ENCODE measurements at places on chromosomes 4 and X.

GRCh38 chrX:51421972-51422597, 74.3 kb downstream of the NUDT11 start:
- no peak for DNase-seq

DNA sequence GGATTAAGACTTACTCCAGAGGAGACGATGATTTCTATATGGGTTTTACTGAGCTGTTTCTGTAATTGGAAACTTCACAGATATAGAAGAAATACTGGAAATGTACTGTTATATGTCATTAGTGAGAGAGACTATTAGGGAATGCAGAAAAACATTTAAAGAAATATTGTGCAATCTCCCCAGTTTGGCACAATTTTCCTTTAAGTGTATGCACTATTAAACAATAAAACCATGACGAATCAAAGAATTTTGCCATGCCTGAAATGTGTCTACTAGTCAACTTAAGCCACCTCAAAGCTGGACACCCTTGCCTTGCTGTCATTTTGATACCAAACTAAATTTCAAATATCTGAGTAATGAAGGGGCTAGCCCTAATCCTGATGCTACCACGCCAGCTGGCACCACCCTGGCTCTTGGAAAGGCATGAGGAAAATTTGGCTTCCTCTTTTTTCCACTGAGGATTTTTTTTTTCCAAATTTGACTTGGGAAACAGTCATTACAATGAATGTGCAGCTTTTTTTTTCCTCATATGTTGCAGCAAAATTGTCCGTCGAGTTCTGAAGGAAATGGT, 36.1 kb downstream of the MTTP start:
- no peak for DNase-seq

GRCh38 chr4:53777244-53777984, 186.1 kb upstream of the LNX1 start:
- no peak for DNase-seq

DNA sequence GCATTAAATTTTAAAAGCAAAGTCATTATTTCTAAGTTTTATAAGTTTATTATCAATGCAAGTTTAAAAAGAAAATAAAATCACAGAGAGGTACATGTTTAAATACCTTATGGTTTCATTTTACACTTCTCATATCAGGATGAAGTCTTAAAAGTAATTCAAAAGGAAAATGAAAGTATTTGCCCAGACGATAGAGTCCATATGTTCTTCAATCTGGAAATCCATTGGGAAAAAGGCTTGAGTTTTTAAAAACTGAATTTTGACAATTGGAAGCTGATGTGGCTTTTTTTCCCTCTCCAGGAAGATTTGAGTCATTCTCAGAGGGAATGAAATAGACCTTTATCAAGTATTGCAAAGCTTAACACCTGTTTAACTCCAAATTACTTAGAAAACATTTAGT, 37.1 kb downstream of the MAB21L2 start:
- DNase-seq = no peak

- DNase-seq = no peak
These were observed 29.3 kb upstream of the CFAP299 start for GRCh38 chr4:80306260-80306659.

All from SK-N-MC (cell line).